ENCODE measurements at places on chromosomes 13 and 19. TPM values are rescaled to one million over a fixed set of nuclear protein-coding genes. Genes with fewer than 3 reads are reported as not detected.

DNA sequence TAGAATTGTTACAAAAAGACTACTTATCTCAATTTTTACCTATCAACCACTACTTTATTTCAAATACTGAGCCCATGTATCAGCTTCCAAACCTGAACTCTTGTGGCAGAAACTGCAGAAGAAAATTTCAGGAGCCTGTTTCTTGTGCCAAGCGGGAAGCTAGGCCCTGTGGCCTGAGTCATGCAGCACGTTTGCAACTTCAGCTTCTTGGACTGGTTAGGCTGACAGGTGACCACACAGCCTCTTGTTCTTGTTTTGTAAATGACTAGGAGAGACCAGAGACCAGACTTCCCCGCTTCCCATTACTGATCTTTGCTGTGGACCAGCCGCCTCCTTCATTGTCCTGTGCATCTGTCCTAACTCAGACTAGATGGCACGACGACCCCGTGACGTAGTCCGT is 3.4 kb upstream of the LAMP1 start:
- DNase-seq = no peak
- no peak overlapping the region for H3K4me3 ChIP-seq
- H3K36me3 ChIP-seq = no peaks in the 10 kb centered on the region
- H3K27ac ChIP-seq = no peak overlapping the region
- peaks cover 28% of the 10 kb centered on the region for H3K4me1 ChIP-seq

The CD37 gene
- 2.9 TPM for total RNA-seq

DNA sequence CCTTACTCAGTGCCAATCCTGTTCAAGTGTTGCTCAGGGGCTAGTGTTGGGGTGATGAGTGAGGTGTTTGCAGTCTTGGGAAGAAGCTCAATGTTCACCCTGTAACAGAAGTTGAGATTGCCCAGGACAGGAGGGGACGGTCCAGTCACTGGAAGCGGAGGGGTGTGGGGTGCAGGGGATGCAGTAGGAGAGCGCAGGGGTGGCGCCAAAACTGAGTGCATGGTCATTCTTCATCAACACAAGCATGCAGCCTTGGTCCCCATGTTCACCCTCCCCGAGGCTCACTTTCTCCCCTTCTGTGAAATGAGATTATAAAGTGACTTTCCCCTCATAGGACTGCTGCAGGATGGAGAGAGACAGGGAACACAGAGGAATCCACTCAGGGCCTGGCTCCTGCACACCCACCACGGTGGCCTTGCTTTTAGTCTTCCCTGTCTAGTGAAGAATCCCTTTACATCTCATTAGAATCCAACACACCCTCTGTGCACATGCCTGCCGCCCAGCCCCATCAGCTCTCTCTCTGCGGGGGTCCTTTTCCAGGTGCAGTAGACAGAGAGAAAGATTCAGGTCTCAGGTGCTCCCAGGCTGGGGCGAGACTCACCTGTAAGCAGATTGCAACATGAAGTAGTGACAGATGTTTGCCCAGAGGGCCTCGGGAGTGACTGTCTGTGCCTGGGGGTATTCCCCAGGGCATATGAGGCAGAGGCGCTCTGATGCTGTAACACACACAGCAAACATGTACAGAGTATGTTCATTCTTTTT is 93.2 kb downstream of the TSHZ3 start:
- H3K4me3 ChIP-seq = no peak overlapping the region
- H3K36me3 ChIP-seq = no peaks in the 10 kb centered on the region
- H3K27me3 ChIP-seq = peaks cover 2% of the 10 kb centered on the region
- DNase-seq = no peak
- no peaks in the 10 kb centered on the region for H3K4me1 ChIP-seq
- H3K27ac ChIP-seq = no peak overlapping the region

- no peaks in the 10 kb centered on the region for H3K4me1 ChIP-seq
- no peak for DNase-seq
- no peak overlapping the region for H3K27ac ChIP-seq
- H3K36me3 ChIP-seq = no peaks in the 10 kb centered on the region
- no peak overlapping the region for H3K4me3 ChIP-seq
- no peaks in the 10 kb centered on the region for H3K27me3 ChIP-seq
Observed at GRCh38 chr13:77339408-77339807, 12.5 kb upstream of the MYCBP2 start.

DNA sequence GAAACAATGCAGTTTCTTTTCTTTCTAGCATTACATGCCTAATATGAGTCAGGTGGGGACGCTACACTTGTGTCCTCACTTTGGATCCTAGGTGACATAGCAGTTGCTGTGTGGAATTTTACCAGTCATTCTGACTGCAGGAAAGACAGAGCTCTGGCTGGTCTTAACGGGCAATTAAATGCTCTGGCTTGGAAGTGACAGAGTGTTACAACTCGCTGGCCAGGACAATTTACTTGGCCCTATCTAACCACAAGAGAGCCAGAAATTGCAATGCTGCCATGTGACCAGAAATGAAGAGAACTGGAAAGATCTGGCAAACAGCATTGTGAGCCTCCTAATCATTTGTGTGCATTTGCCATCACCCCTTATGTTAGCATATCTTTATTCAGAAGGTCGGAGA is 351.1 kb downstream of the DCT start:
- H3K4me3 ChIP-seq = no peak overlapping the region
- no peak for DNase-seq
- H3K27me3 ChIP-seq = no peaks in the 10 kb centered on the region
- H3K4me1 ChIP-seq = peaks cover 15% of the 10 kb centered on the region

The RFPL4AL1 gene
- total RNA-seq = 0.33 TPM

DNA sequence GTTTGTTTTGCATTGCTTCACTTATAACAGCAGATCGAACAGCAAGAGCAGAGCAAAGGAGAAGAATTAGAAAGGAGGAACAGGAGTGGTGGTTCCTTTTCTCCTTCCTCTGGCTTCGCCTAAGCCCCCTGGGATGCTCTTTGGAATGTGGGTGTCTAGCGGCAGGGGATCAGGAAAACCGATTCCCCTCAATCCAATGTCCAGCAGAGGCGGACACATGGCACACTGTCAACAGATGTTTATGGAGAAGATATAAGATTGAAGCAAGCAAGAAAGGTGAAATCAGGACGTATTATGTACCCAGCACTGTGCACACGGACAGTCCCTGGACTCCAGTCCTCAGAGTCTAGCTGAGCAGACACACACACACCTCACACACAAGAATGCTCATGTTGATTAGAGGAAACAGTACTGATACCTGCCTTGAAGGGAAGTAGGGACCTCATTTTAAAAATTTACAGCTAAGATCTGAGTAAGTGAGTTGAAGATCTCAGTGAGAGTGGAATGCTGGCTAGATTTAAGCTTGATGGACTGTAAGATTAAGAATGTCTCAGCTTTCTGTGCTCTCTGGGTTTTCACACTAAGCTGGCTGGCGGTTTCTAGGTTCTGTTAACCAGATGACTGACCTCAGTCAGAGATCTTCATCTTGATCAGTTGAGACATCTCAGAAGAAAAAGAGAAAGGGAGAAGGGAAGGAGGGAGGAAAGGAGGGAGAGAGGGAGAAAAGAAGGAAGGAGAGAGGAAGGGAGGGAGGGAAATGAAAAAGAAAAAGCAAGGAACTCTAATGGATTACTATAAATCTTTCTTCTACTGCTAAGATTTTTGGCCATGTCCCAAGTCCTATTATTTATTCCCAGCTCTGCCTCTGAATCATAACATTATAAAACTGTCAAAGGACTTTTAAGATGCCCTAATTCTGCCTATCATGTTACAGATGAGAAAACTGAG is 44.8 kb downstream of the FLT1 start:
- H3K4me1 ChIP-seq = no peaks in the 10 kb centered on the region
- no peak overlapping the region for H3K27ac ChIP-seq
- peaks cover 4% of the 10 kb centered on the region for H3K27me3 ChIP-seq
- no peak for DNase-seq
- H3K36me3 ChIP-seq = no peaks in the 10 kb centered on the region

DNA sequence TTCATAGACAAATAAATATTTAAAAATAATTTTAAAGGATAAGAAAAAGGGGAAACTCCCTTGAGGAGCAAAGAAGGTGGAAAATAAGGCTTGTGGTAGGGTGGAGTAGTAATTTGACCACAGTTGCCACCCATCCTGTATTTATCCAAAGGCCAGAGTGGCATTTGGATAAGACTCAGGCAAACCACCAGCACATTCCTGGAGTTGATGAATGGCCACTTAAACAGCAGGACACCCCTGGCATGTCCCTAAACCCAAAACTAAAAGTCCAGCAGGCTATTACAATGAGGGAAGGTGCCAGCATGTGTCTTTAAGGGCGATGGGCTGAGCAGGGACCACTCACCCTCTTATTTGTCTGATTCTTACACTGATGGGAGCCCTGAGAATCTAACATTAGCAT is 9.8 kb upstream of the FRY start:
- H3K36me3 ChIP-seq = no peaks in the 10 kb centered on the region
- no peak overlapping the region for H3K27ac ChIP-seq
- H3K27me3 ChIP-seq = no peaks in the 10 kb centered on the region
- H3K4me3 ChIP-seq = no peak overlapping the region
- no peaks in the 10 kb centered on the region for H3K4me1 ChIP-seq
- no peak for DNase-seq

DNA sequence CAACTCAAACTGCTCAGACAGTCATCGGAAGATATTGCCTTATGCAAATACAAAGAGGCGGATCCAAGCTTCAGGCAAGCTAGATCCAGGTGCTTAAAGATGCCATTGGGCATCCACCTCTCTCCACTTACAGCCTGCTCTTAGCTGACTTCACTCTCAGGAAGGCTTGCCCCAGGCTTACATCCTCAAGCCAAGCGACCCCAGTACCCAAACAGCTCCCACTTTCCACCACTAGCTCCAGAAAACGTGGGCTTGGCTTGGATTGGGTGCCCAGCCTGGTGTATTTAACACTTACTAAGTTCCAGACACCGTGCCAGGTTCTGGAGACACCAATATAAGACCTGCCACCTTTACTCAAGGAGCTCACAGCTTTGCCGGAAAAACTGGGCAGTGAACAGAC is 142.1 kb upstream of the VSTM2B start:
- H3K27ac ChIP-seq = no peak overlapping the region
- H3K27me3 ChIP-seq = no peaks in the 10 kb centered on the region
- no peaks in the 10 kb centered on the region for H3K4me1 ChIP-seq
- DNase-seq = no peak
- no peaks in the 10 kb centered on the region for H3K36me3 ChIP-seq

DNA sequence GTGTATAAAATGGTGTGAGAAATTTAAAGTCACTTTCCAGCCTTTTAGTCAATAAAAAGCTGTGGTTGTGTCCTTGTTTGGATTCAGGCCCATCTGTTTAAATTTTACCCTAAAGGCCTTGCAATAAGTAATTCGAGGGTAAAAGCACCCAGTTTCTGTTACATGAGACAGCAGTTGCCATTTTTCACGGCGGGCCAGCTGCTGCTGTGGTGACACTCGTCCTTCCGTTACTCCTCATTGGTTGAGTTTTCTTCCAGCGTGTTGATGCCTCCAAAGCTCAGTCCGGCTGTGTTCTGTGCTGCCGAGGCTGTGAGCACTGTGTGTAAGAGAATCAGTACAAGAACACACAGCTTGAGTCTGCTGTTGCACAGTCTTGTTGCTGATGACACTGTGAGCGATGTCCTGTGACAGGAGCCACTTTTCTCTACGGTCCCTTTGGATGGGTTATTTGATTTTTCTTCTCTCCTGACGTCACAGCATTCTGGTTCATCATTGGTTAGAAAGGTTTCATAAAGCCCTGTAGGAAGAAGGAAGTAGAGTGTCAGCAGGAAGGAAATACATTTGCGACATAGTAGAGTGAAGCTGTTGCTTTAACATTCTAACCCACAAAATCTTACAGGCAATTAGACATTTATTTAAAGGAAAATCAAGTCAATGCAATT is 602.5 kb upstream of the ARGLU1 start:
- no peaks in the 10 kb centered on the region for H3K36me3 ChIP-seq
- H3K27me3 ChIP-seq = no peaks in the 10 kb centered on the region
- DNase-seq = no peak
- no peaks in the 10 kb centered on the region for H3K4me1 ChIP-seq
- no peak overlapping the region for H3K27ac ChIP-seq

The ADGRE3 gene
- total RNA-seq = 0.67 TPM

DNA sequence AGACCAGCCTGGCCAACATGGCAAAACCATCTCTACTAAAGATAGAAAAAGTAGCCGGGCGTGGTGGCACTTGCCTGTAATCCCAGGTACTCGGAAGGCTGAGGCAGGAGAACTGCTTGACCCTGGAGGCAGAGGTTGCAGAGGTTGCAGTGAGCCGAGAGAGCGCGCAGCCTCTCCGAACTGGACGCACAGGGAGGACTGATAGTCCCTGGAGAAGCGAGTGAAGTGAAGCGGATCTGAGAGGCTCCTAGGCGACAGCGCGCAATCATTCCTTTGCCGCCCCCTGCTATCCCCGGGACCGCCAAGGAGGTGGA is 233 bp downstream of the ZNF561 start:
- no peak for DNase-seq
- peaks cover 12% of the 10 kb centered on the region for H3K4me1 ChIP-seq
- H3K27ac ChIP-seq = peak overlapping the region; percentile 70
- peaks cover 16% of the 10 kb centered on the region for H3K36me3 ChIP-seq
- H3K4me3 ChIP-seq = peak overlapping the region; percentile 96
- H3K27me3 ChIP-seq = no peaks in the 10 kb centered on the region

The LIM2 gene
- not detected for total RNA-seq

GRCh38 chr19:35773020-35773806 is 2.2 kb upstream of the ARHGAP33 start:
- no peak overlapping the region for H3K27ac ChIP-seq
- H3K4me3 ChIP-seq = no peak overlapping the region
- DNase-seq = no peak
- no peaks in the 10 kb centered on the region for H3K36me3 ChIP-seq
- no peaks in the 10 kb centered on the region for H3K27me3 ChIP-seq

DNA sequence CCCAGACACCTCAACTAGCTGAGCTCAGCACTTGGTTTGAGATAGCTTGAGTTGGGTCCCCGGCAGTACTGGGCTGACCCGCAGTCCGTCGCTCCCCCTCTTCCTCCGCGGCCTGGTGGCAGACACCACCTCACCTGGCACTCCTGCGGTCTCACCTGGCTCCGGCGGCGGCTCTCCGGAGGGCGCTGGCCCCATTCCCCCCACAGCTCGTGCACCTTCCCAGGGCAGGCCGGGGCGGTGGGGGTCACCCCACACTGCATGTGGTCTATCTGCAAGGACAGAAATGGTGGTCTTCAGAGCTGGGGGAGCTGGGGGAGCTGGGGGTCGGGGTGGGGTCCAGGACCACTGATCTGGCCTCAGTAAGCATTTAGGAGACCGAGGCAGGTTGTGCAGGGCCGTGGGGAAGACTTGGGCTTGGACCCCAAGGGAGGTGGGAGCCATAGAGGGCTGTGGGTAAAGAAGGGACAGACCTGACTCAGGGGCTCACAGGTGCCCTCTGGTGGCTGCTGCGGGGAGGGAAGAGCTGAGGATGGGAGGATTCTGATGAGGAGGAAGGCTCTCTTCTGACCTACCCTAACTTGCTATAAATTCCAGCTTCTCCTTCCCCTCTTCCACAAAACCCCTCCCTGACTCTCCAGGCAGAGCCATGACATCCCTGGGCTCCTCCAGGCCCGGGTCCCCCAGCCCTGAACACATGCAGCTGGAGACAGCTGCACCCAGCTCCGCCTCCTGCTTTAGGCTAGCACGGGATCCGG is 6.7 kb upstream of the PLIN4 start:
- no peak overlapping the region for H3K27ac ChIP-seq
- no peaks in the 10 kb centered on the region for H3K27me3 ChIP-seq
- peak; percentile 78 for DNase-seq
- peaks cover 36% of the 10 kb centered on the region for H3K4me1 ChIP-seq

- H3K4me1 ChIP-seq = no peaks in the 10 kb centered on the region
- H3K27me3 ChIP-seq = no peaks in the 10 kb centered on the region
- no peak overlapping the region for H3K27ac ChIP-seq
- DNase-seq = no peak
- peaks cover 34% of the 10 kb centered on the region for H3K36me3 ChIP-seq
Observed at GRCh38 chr19:51971624-51972023, 15.0 kb downstream of the ZNF350 start.

- H3K36me3 ChIP-seq = no peaks in the 10 kb centered on the region
- no peaks in the 10 kb centered on the region for H3K4me1 ChIP-seq
- no peak for DNase-seq
- no peaks in the 10 kb centered on the region for H3K27me3 ChIP-seq
- H3K27ac ChIP-seq = no peak overlapping the region
- H3K4me3 ChIP-seq = no peak overlapping the region
Observed at GRCh38 chr13:73365681-73366080, 306.9 kb downstream of the KLF5 start.

Data from liver (tissue), 10 donors.